ENCODE measurements at places on chromosomes 3 and 15.
A peak's percentile ranks its signal among the peaks of the same experiment; 100 is the strongest.

DNA sequence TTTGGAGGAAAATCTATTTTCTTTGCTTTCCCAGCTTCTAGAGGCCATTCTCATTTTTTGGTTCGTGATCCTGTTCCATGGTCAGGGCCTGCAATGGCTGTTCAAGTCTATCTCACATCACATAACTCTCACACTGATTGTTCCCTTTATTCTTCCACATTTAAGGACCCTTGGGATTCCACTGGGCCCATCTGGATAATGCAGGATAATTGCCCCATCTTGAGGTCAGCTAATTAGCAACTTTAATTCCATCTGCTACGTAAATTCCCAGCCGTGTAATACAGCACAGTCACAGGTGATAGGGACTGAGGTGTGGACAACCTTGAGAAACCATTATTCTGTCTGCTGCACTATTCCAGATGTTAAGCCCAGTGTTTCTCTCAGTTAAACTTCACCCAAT, 311.6 kb upstream of the CNTN4 start:
- no peak for DNase-seq

- no peak for DNase-seq
Measured at GRCh38 chr3:47803480-47804025, 615 bp downstream of the DHX30 start.

DNA sequence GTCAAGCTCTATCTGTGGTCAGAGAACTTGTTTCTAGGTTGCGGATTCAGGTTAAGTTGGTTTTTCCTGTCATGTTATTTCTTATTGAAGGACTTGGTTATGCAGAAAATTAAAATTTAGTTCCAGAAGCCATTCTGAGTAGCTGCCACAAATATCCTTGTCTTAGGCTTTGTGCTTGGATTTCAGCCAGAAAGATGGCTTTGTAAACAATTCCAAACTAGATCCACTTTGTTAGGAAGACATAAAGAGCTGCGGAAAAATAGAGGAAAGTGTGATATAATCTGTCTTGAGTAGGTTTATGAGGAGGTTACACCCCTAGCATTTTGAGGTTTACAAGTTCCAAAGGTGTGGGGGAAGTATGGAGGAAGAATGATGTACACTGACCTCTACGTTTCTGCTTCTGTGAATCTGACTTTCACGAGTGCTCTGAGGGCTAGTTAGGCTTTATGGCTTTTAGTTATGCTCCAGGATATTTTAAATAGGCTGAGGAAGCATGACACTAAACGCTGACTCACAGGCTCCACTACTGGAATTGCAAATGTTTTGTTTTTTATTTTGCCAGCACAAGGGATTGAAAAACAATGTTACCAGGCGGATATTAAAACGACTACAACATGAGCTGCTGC, 46.3 kb upstream of the UTS2B start:
- no peak for DNase-seq

- peak; percentile 5 for DNase-seq
Measured at GRCh38 chr3:109731639-109732473, 394.5 kb upstream of the DPPA4 start.

DNA sequence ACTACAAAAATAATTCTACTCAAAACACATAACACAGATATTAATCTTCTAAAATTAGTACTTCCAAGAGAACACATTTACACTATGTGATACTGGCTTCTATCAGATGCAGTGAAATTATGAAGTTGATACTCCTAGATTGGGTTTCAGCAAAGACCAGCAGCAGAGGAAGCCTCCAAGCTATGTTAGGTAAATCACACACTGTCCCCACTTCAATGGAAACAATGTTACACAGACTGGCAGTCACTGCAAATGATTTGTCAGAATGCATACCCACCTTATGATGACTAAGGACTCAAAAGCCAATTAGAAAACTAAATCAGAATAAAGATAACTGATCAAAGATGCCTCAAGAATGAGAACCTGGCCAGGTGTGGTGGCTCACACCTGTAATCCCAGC, 90.1 kb upstream of the MYO5C start:
- no peak for DNase-seq

GRCh38 chr3:134896696-134897095, 101.6 kb downstream of the EPHB1 start:
- DNase-seq = no peak
